ENCODE measurements at places on chromosomes 16 and 17. TPM values are rescaled to one million over a fixed set of nuclear protein-coding genes. Genes with fewer than 3 reads are reported as not detected.

Gene CLEC18B
- 1.5 TPM for total RNA-seq

Gene GP1BA
- not detected for total RNA-seq

Gene PRKCA
- 42.0 TPM for total RNA-seq

Gene CBFA2T3
- total RNA-seq = 2.5 TPM

Gene TRPV3
- 0.74 TPM for total RNA-seq

Gene C16orf74
- total RNA-seq = 0.98 TPM

Gene MPRIP
- 146 TPM for total RNA-seq

Gene KRTAP1-5
- total RNA-seq = not detected
